GM12878 (cell line): ENCODE measurements at places on chromosomes 2 and 18. TPM values are rescaled to one million over a fixed set of nuclear protein-coding genes. Genes with fewer than 3 reads are reported as not detected.
A peak's percentile ranks its signal among the peaks of the same experiment; 100 is the strongest.

- H3K4me1 ChIP-seq, result no peaks in the 10 kb centered on the region
- no peaks in the 10 kb centered on the region for H3K36me3 ChIP-seq
- no peaks in the 10 kb centered on the region for H3K27me3 ChIP-seq
- H3K4me3 ChIP-seq, result no peak overlapping the region
Measured at GRCh38 chr2:193966590-193966989, 1690.4 kb upstream of the SLC39A10 start.

- DNase-seq, result no peak
- no peak overlapping the region for H3K27ac ChIP-seq
- H3K27me3 ChIP-seq, result peaks cover 13% of the 10 kb centered on the region
- H3K36me3 ChIP-seq, result no peaks in the 10 kb centered on the region
Measured at GRCh38 chr2:189581354-189582139, 961 bp upstream of the SLC40A1 start.

GRCh38 chr2:137302957-137303356 is 537.6 kb downstream of the THSD7B start:
- no peak overlapping the region for H3K27ac ChIP-seq
- H3K4me3 ChIP-seq, result no peak overlapping the region
- DNase-seq, result no peak

GRCh38 chr18:76620321-76621170 is 125.5 kb upstream of the ZNF516 start:
- H3K27me3 ChIP-seq, result 0 out of 2 replicates have a peak, but pooled peaks cover 4% of the 10 kb centered on the region
- DNase-seq, result peak; percentile 9
- H3K27ac ChIP-seq, result no peak overlapping the region
- H3K4me1 ChIP-seq, result peaks cover 3% of the 10 kb centered on the region; the same call in 1 of the 2 replicates

DNA sequence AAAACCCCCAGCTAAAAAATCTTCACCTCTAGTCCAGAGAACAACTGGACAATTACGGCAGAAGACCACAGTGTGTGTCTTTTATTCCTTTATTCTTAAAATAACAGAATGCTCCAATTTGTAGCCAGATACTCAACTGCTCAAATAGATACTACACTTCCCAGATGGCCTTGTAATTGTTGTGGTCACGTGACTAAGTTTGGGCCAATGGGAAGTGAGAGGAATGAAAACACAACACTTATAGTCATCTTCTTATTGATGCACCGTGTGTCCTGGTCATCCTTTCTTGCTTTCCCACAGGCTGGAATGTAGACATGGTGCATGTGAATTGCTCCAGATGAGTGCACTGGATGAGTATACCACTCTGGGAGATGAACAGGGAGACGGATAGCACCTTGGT is 145.1 kb downstream of the CDC42EP3 start:
- H3K4me3 ChIP-seq, result no peak overlapping the region
- H3K27ac ChIP-seq, result no peak overlapping the region
- no peaks in the 10 kb centered on the region for H3K27me3 ChIP-seq
- no peak for DNase-seq

GRCh38 chr2:108927936-108928659 is 60.9 kb downstream of the EDAR start:
- H3K27me3 ChIP-seq, result peaks cover 2% of the 10 kb centered on the region; the same call in 1 of the 2 replicates
- no peaks in the 10 kb centered on the region for H3K36me3 ChIP-seq
- H3K27ac ChIP-seq, result no peak overlapping the region

DNA sequence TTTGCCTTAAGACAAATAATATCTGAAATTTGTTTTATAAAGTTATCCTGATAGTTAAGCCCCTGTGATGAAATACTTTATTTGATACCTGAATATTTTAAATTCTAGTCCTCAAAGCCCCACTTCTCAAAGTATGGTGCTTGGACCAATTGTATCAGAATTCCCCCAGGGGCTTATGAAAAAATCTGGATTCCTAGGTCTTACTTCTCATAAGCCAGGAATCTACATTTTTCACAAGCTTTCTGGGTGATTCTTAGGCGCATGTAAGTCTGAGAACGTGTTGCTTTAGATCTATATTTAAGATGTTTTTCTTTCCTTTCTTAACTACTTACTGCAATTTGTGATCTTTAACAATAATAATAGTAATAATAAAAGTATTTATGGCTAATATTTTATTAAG is 53.1 kb downstream of the MYO1B start:
- no peak for DNase-seq
- H3K4me3 ChIP-seq, result no peak overlapping the region
- no peaks in the 10 kb centered on the region for H3K27me3 ChIP-seq
- H3K36me3 ChIP-seq, result no peaks in the 10 kb centered on the region

GRCh38 chr2:223418131-223418530 is 184.0 kb downstream of the SCG2 start:
- H3K27ac ChIP-seq, result no peak overlapping the region
- no peak for DNase-seq
- H3K27me3 ChIP-seq, result no peaks in the 10 kb centered on the region

The STAM2 gene
- total RNA-seq, result 19.7 and 21.5 TPM in 2 replicates

The OBSL1 gene
- 0.48 and 0.77 TPM in 2 replicates for total RNA-seq

The EPB41L3 gene
- 0.21 and 0.69 TPM in 2 replicates for total RNA-seq

The TMEM178A gene
- not detected in 2 replicates for total RNA-seq
